ENCODE measurements at places on chromosomes 12 and 14.

DNA sequence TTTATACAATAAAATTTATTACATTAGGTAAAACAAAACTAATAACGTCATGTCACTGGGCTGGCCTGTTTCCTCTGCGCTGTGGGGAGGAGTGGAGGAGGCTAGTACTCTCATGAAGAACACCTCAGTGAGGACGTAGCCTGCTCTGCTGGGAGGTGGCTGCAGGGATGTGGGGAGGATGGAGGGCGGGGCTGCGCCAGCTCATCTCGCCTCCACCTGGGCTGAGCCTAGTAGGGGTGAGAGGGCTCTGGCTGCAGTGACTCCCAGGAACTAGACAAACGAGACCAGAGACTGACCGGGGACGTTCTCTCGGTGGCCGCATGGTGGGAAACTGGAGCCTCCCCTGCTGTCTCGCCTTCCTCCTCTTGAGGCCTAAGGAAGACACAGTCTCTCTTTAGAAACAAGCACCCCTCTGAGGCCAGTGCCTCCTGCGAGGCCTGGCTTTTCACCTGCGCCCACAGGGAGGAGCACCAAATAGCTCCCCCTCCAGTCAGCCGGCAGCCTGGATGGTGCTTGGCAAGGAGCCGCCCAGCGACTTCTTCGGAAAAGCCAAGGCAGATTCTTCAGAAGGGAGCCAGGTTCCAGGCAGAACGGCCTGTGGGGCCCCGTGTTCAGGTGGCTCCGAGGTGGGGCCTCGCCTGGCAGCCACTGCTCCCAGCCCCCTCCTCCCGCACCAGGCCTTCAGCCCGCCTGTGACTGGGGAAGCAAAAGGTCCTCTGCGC is 62.4 kb downstream of the PLEKHG3 start:
- DNase-seq, result no peak

GRCh38 chr12:132700212-132700822 is 10.3 kb upstream of the PGAM5 start:
- no peak for DNase-seq

DNA sequence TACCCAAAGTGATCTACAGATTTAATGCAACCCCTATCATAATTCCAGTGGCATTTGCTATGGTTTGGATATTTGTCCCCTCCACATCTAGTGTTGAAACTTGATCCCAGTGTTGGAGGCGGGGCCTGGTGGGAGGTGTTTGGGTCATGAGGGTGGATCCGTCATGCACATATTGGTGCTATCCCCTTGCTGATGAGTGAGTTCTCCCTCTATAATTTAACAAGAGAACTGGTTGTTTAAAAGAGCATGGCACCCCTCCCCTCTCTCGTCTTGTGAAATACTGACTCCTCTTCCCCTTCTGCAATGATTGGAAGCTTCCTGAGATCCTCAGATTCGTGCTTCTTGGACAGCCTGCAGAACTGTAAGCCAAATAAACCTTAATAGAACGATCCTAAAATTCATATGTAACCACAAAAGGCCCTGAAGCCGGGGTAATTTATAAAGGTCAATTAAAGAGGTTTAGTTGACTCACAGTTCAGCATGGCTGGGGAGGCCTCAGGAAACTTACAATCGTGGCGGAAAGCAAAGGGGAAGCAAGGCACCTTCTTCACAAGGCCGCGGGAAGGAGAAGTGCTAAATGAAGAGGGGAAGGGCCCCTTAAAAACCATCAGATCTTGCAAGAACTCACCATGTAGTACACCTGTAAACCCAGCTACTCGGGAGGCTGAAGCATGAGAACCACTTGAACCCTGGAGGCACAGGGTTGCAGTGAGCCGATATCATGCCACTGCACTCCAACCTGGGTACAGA is 41.2 kb downstream of the SLC39A9 start:
- DNase-seq, result no peak

- no peak for DNase-seq
These were observed 390.2 kb downstream of the SOX5 start for GRCh38 chr12:23559268-23559753.

DNA sequence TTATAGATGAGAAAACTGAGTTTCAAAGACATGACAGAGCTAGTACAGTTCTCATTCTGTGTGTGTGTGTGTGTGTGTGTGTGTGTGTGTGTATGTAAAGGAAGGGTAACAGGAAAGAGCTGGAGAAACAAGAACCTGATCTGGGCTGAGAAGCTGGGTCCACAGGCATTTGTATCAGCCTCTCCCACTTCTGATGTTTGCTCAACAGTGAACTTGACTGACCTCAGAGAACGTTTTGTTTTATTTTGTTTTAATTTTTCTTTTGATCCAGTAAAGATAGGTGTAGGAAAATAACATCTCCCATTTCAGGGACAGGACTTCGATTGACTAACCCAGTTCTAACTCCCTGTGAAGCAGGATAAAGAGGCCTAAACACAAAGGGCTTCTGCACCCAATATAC is 85.4 kb downstream of the STXBP6 start:
- no peak for DNase-seq

DNA sequence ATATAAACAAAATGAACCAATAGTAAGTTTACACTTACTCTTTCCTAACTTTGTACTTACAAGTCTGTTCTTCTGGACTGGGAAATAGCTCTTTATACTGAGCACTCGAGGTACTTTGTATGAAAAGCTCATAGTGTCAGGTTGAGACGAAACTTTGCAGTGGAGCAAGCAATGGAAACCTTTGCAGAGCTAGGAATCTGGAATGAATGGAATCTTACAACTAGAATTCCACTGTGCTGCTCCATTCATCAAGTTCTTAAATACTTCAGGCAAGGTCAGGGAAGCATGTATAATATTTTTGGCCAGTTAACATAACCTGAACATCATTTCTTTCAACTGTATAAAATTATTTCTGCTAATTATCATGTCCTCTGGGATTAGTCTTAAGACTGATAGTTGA is 1327.5 kb upstream of the FLRT2 start:
- DNase-seq, result no peak

GRCh38 chr12:27107986-27108385 is 25.6 kb upstream of the C12orf71 start:
- no peak for DNase-seq

DNA sequence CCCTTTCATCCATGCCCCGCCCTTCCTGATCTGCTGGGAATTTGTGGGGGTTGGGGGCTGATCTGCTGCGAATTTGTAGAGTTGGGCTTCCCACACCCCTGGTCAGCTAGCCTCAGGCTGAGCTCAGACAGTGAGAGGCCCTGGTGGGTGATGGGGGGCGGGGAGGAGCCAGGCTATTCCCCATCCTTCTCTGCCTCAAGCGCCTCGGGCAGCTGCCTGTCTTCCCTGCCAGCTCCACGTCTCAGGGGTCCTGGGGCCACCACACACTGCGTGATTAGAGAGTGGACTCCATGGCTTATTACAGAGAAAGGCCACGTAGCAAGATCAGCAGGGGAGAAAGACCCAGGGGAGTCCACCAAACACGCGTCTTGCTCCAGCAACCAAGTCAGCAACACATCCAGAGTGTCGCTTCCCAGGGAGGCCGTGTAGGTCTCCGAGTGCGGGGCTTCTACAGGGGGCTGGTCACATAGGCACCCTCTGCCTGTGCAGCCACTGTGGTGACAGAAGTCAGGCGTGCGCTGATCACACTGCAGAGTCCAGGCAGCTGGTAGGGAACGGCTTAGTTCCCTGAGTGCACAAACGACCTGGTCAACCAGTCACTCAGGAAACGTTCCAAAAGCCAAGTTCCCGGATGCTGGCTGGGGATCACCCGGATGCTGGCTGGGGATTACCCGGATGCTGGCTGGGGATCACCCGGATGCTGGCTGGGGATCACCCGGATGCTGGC is 254.4 kb upstream of the SFSWAP start:
- DNase-seq, result no peak

DNA sequence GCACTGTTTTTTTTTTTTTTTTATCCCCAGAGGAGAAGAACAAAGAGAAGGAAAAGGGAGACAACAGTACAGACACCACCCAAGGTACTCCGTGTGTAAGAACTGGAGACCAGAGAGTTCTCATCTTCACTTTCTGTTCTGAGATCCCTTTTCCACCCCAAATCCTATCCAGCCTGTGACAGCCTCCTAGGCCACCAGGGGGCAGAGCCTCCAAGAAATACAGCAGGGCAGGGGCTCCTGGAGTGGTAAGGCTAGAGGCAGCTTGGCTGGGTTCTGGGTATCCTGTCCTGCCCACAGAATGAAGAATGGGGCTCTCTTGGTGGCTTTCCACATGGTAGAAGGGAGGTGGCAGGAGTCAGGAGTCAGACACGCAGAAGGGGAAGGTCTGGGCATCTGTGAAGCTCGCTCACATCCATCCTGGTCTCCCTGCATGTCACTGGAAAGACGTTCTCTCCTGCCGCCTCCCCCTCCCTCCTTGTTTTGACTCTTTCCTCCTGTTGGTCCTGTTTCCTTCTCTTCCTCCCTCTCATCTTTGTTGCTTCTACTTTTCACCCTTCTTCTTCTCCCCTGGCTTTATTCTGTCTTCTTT is 12.0 kb downstream of the CLSTN3 start:
- peak; percentile 78 for DNase-seq

- no peak for DNase-seq
These were observed 18.9 kb downstream of the TMEM63C start for GRCh38 chr14:77200406-77200985.

DNA sequence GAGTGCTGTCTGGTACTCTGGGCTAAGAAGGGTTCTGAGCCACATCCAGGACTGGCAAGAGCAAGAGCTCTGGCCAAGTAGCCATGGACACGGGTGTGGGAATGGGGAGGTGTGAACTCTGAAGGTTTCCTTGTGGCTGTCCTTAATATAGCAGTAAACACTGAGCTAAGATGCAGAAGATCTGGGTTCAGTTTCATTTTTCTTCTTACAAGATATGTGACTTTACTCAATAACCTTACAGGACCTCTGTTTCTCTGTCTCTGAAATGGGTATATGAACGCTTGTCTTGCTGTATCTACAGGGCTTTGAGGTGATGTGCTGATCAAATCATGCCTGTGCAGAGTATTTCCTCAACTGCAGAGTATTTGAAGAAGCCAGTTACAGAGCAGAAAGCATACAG is 521.2 kb downstream of the VRK1 start:
- no peak for DNase-seq

All from erythroblast (primary cell).